Adrenal gland (tissue), 19 donors: ENCODE measurements at places on chromosomes 11 and 22. TPM values are rescaled to one million over a fixed set of nuclear protein-coding genes. Genes with fewer than 3 reads are reported as not detected.

SLC36A4 gene
- 20.6 TPM for total RNA-seq

GLYAT gene
- total RNA-seq = not detected

C11orf16 gene
- not detected for total RNA-seq

GPHA2 gene
- total RNA-seq = not detected

SYT12 gene
- 55.6 TPM for total RNA-seq

DNA sequence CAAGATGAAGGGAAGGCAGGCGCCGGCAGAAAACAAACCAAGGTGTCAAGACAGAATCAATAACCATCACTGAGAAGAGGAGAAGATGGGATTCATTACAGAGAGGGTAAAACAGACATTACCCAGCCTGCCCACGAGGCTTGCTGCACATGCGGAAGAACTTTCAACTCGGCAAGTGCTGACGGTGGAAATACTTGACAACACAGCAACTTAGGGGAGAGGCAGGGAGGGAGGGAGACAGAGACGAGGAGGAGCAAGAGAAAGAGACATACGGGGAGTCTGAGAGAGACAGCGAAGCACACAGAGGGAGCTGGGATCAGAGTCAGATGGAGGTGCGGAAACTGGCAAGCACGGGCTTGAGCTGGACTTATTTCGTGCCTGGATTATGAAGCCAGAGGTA lies 129.3 kb upstream of the NECTIN1 start:
- H3K4me1 ChIP-seq = no peaks in the 10 kb centered on the region
- H3K36me3 ChIP-seq = no peaks in the 10 kb centered on the region

DNA sequence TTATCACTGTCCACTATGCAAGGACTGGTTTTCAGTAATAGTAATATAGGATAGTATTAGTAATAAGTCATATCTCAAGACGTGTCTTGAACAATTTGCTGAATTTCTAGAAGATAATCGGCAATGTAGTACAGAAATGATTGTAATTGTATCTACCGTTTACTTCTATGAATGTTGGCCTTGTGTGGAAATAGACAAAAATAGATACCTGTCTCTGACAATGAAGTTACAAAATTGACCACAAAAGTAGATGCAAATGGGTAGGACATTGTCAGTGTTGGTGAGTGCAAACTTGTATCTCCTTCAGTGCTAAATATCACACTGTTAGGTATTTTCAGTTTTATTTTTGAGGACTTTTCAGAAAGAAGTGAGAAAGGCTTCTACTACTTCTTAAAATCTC lies 43.1 kb downstream of the SVIP start:
- H3K27ac ChIP-seq = no peak overlapping the region
- no peaks in the 10 kb centered on the region for H3K36me3 ChIP-seq
- H3K4me3 ChIP-seq = no peak overlapping the region
- H3K4me1 ChIP-seq = no peaks in the 10 kb centered on the region

DNA sequence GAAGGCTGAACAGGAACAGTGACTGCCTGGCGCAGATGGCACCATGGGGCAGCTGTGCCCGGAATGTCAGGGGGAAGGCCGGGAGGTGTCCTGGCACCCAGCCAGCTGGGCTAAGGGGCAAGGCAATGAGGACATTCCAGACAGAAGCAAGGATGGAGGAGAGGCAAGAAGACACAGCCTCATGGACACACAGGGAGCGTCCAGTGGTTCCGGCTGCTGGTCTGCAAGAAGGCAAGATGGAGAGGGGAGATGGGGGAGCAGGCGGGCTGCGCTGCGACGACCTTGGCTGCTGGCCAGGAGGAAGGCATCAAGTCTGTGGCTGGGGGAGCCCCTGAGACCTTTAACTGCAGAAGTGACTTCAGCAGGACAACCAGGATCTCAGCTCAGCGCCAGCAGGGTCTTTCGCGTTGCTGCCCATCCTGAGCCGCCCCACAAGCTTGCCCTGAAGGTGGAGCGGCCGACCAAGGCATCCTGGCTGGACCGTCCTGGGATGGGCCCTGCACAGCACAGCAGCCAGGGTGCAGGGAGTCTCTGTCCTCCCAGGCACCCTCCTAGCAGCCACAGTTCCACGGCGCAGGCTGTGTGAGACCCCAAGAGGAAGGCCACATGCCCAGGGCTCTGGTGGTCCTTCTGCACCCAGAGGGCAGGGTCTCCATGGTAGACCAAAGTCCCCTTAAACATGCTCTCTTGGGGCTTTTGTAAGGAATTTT lies 531.7 kb downstream of the BRD1 start:
- H3K36me3 ChIP-seq = no peaks in the 10 kb centered on the region
- no peak overlapping the region for H3K27ac ChIP-seq
- no peaks in the 10 kb centered on the region for H3K4me1 ChIP-seq
- H3K4me3 ChIP-seq = no peak overlapping the region

GRCh38 chr22:38724176-38724575 lies 18.4 kb downstream of the GTPBP1 start:
- no peaks in the 10 kb centered on the region for H3K36me3 ChIP-seq
- H3K27me3 ChIP-seq = no peaks in the 10 kb centered on the region
- DNase-seq = no peak
- H3K4me3 ChIP-seq = no peak overlapping the region

GRCh38 chr22:36317658-36318271 lies 64.8 kb downstream of the APOL1 start:
- H3K4me3 ChIP-seq = no peak overlapping the region
- H3K27me3 ChIP-seq = no peaks in the 10 kb centered on the region
- no peak overlapping the region for H3K27ac ChIP-seq
- no peak for DNase-seq

DNA sequence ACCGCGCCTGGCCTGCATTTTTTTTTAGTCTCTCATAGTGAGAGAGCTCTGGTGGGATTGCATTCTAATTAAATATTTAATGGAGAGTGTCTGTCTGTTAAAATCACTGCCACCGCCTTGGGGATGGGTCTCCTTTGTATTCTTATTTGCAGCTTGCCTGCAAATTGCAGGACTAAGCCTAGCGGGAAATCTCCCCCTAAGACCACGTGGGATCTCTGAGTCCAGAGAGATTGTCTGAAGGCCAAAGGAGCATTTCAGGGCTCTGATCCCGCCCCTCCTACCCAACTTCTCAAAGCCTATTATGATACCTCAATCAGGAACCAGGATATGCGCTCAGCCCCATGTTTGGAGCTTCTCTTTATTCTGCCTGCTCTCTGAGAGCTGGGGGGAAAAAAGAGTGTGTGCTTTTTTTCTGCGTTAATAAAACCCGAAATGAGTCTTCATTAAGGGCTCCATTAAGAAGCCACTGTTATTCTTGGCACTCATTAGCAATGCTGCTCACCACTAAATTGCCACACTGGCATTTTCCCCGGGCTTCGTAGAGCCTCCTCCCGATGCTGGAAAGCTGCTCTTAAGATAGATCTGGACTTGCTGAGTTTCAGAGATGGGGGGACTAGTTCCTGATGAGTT lies 92.9 kb upstream of the THY1 start:
- H3K4me3 ChIP-seq = no peak overlapping the region
- no peaks in the 10 kb centered on the region for H3K4me1 ChIP-seq
- no peaks in the 10 kb centered on the region for H3K36me3 ChIP-seq
- no peaks in the 10 kb centered on the region for H3K27me3 ChIP-seq
- DNase-seq = no peak
- no peak overlapping the region for H3K27ac ChIP-seq

- no peaks in the 10 kb centered on the region for H3K4me1 ChIP-seq
- no peaks in the 10 kb centered on the region for H3K27me3 ChIP-seq
- no peak overlapping the region for H3K27ac ChIP-seq
- H3K36me3 ChIP-seq = no peaks in the 10 kb centered on the region
Measured at GRCh38 chr11:67126986-67127385, 7.9 kb downstream of the KDM2A start.

- no peaks in the 10 kb centered on the region for H3K36me3 ChIP-seq
- DNase-seq = no peak
- H3K4me1 ChIP-seq = no peaks in the 10 kb centered on the region
Measured at GRCh38 chr11:95684701-95685100, 104.9 kb downstream of the FAM76B start.

- no peak for DNase-seq
- no peaks in the 10 kb centered on the region for H3K36me3 ChIP-seq
- peaks cover under 1% of the 10 kb centered on the region for H3K4me1 ChIP-seq
- no peaks in the 10 kb centered on the region for H3K27me3 ChIP-seq
- no peak overlapping the region for H3K27ac ChIP-seq
Measured at GRCh38 chr22:19115628-19116027, 6.6 kb downstream of the DGCR2 start.

GRCh38 chr11:75775056-75775455 lies 6.5 kb downstream of the DGAT2 start:
- no peaks in the 10 kb centered on the region for H3K27me3 ChIP-seq
- H3K4me1 ChIP-seq = no peaks in the 10 kb centered on the region
- no peak for DNase-seq
- no peak overlapping the region for H3K27ac ChIP-seq
- H3K4me3 ChIP-seq = no peak overlapping the region

DNA sequence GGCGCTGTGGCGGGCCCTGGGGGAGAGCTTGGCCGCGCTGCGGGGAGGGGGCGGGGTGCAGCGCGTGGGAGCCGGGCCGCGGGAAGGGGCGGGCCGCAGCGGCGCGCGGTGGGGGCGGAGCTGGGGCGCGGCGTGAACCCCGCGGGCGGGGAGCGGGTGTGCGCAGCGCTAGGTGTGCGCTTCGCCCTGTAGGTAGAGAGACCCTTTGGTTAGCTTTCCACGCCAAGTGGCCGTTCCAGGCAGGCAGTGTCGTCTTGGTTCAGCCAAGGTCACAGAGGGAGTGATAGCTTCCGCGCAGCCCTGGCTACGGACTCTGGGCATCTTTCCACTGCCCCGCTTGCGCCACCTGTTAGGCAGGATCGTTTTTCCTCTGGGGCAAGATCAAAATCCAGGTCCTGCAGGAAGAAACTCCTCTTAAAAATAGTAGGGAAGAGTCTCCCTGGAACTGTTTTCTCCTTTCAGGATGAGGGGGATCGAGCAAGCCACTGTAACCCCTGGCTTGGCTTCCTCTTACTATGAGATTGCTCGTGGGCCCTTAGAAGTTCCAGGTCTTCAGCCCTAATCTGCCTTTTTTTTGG lies 434 bp downstream of the BANF1 start:
- peak; percentile 81 for DNase-seq
- H3K4me3 ChIP-seq = peak overlapping the region; percentile 56
- H3K36me3 ChIP-seq = peaks cover 40% of the 10 kb centered on the region
- peaks cover 33% of the 10 kb centered on the region for H3K4me1 ChIP-seq

GRCh38 chr22:20116376-20116950 lies 559 bp downstream of the RANBP1 start:
- no peaks in the 10 kb centered on the region for H3K27me3 ChIP-seq
- peak overlapping the region; percentile 31 for H3K4me3 ChIP-seq
- no peak for DNase-seq
- peak overlapping the region; percentile 31 for H3K27ac ChIP-seq
